ENCODE measurements at places on chromosomes 7 and 10.
A peak's percentile ranks its signal among the peaks of the same experiment; 100 is the strongest.

DNA sequence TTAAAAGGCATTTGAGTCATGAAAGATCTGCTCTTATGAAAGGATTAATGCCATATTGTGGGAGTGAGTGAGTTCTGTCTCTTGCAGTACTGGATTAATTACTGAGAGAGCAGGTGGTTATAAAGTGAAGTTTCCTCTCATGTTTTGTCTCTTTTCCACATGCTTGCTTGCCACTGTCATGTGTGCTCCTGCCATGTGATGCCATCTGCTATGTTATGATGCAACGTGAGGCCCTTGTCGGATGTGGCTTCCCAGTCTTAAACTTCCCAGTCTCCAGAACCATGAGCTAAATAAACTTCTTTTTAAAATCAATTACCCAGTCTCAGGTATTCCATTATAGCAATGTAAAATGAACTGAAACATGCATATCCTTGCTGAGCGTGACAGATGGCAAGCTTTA lies 22.7 kb upstream of the TCTN3 start:
- no peak for DNase-seq

DNA sequence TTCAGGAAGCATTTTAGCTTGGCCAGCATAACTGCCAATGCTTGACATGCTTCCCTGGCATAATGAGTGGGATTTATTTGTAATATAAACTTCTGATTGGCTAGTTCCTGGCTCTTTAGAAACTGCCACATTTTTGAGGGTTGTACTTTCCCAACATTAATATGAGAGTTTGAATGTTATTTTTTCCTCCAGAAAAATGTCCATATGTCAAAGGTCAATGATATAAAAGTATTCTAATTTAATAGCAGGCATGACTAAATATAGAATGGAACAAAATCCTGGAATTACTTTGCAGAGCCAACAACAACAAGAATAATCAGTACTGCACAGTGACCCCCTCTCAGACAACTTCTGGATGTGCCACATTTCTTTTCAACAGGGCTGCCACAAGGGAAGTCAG lies 352.6 kb downstream of the PRPF18 start:
- DNase-seq, result no peak

DNA sequence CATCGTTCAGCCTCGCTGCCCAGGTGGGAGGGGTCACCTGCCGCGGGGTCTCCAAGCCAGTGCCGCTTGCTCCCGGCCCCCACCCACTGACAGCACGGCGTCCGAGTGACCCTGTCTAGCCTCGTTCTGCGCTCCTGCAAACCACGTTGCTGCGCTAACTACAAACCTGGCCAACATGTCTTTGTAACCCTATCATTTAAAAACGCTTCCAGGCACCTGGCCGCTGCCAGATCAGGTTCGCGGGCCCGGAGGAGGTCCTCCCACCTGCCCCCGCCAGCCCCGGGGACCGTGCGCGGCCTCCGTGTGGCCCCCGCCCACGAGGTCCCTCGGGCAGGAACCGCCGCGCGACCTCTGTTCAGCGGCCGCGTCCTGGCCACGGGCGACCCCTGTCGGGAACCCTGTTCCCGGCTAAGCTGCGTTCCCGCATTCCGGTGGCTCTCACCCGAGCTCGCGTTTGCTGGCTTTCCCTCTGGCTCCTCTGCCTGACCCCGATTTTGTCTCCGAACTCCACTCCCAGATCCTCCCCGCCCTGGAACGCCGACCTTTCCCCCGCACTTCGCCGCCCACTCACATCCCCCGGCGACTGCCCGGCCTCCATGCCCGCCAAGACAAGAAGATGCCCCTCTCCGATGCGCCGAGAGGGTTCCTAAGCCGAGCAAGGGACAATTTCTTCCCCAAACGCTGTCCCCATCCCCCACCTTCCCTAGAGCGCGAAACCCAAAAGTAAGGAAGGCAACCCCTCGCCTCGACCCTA lies 2.4 kb downstream of the SFMBT2 start:
- DNase-seq, result peak; percentile 59

- no peak for DNase-seq
Measured at GRCh38 chr10:125200396-125200795, 40.0 kb upstream of the CTBP2 start.

GRCh38 chr10:104406715-104407650 lies 53.4 kb downstream of the CFAP58 start:
- DNase-seq, result no peak

GRCh38 chr10:131907679-131908078 lies 6.9 kb downstream of the PPP2R2D start:
- no peak for DNase-seq

GRCh38 chr7:127813991-127814541 lies 162.1 kb downstream of the SND1 start:
- no peak for DNase-seq

GRCh38 chr7:88835147-88835728 lies 39.7 kb upstream of the TEX47 start:
- no peak for DNase-seq

DNA sequence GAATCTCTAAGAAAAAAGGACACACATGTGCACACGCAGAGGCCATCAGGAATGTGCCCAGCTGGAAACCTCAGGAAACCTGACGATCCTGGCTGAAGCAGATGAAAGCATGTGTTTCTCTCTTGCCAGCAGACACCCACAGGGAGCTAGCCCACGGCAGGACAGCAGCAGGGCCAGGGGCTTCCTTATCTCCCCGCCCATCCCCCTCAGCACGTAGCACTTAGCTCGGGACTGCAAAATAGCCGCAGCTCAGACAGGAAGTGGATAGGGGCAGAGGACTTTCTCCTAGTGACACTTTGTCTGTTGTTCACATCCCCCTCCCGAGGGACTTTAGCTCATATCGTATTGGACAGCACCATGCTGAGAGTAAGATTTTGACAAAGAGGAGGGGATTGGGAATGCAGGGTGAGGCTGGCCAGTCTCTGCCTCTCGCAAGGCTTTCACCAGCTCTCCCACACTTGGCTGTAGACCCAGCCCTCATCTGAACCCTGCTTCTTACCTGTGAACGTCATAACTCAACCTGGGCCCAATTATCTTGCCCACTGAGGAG lies 63.8 kb downstream of the MKI67 start:
- DNase-seq, result no peak

DNA sequence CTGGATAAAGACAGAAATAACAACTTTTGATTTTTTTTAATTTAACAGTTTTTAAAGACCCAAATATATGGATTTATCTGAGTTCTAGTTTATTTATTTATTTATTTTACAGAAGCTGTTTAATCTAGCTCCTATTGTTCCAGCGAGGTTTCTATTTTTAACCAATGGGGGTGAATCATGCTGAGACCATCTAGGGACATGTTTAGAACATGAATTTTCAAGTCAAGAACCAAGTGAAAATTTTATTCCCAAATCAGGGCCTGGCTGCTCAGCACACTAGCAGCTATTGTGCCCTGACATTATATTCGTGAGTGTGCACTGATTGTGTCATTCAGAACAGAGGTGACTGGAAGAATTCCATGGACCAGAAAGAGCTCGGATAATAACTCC lies 24.6 kb upstream of the MPP7 start:
- no peak for DNase-seq

Measured in activated CD4-positive, alpha-beta T cell treated with anti-CD3 and anti-CD28 coated beads, Interleukin-2, amount 50 U/mL, for 48 hours (primary cell).